Calu3 (cell line): ENCODE measurements at places on chromosomes 4 and X. TPM values are rescaled to one million over a fixed set of nuclear protein-coding genes. Genes with fewer than 3 reads are reported as not detected.

GRCh38 chr4:77110730-77111129 lies 34.9 kb upstream of the CCNI start:
- no peak overlapping the region for H3K4me3 ChIP-seq
- no peaks in the 10 kb centered on the region for H3K4me1 ChIP-seq

GRCh38 chr4:89276296-89276695 lies 31.3 kb downstream of the GPRIN3 start:
- no peak overlapping the region for H3K4me3 ChIP-seq
- no peak for DNase-seq
- H3K36me3 ChIP-seq: peaks cover 15% of the 10 kb centered on the region
- peak overlapping the region; percentile 47 for H3K27ac ChIP-seq
- H3K27me3 ChIP-seq: no peaks in the 10 kb centered on the region
- H3K4me1 ChIP-seq: peaks cover 25% of the 10 kb centered on the region

DNA sequence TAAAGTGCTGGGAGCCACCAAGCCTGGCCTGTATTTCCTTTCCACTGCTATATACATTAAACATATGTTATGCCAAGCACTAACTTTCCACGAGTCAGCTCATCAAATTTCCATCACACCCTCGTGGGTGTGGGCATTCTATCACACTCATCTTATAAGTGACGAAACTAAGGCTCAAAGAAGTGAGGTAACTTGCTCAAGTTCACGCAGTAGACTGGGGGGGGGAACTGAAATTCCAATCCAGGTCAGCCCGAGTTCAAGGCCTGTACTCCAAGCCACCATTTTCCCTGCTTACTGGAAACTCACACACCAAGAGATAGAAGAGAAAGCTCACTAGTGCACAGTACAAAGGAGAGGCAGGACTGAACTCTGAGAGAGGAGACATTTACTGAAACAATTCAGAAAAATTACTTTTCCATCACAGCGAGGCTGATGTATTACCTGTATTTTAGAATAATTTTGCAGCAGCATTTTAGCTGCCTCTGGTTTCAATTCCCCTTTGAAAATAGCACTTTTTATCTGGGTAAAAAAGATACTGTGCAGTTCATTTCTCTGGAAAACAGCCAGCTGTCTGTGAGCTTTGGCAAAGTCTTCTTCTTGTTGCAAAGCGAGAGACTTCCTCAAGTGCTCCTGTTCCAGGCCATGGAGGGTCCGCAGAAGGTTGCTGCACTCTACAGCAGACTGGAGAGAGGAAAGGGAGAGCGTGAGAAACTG lies 76.8 kb downstream of the EVC2 start:
- no peaks in the 10 kb centered on the region for H3K27me3 ChIP-seq
- no peak for DNase-seq
- H3K36me3 ChIP-seq: no peaks in the 10 kb centered on the region
- no peaks in the 10 kb centered on the region for H3K4me1 ChIP-seq
- H3K4me3 ChIP-seq: no peak overlapping the region

GRCh38 chr4:140893939-140894338 lies 137.8 kb upstream of the TBC1D9 start:
- no peak for DNase-seq
- no peak overlapping the region for H3K4me3 ChIP-seq
- H3K27me3 ChIP-seq: peaks cover 47% of the 10 kb centered on the region
- H3K36me3 ChIP-seq: no peaks in the 10 kb centered on the region

DNA sequence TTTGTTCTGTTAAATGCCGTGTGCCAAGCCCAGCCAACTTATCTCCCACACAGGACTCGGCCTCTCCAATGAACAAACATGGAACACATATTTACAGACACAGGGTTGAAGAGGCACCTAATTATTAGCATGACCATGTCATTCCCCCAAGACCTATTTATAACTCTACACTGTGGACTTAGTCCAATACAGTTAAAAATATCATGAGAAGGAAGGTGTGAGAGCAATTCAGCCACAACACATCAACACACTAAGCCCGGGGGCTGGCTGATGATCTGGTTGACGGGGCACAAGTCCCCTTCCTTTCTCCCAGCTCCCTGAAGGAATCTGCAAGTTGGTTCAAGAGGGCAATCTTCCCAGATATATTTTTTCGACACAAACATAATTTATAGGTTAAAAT lies 28.1 kb downstream of the MANBA start:
- no peak overlapping the region for H3K27ac ChIP-seq
- no peaks in the 10 kb centered on the region for H3K36me3 ChIP-seq
- peaks cover 37% of the 10 kb centered on the region for H3K4me1 ChIP-seq
- H3K27me3 ChIP-seq: no peaks in the 10 kb centered on the region
- H3K4me3 ChIP-seq: no peak overlapping the region

GRCh38 chr4:100841911-100842310 lies 324.1 kb upstream of the EMCN start:
- no peaks in the 10 kb centered on the region for H3K36me3 ChIP-seq
- no peak overlapping the region for H3K27ac ChIP-seq
- no peaks in the 10 kb centered on the region for H3K4me1 ChIP-seq
- H3K27me3 ChIP-seq: no peaks in the 10 kb centered on the region

- no peak overlapping the region for H3K27ac ChIP-seq
- H3K4me1 ChIP-seq: no peaks in the 10 kb centered on the region
- no peaks in the 10 kb centered on the region for H3K27me3 ChIP-seq
- DNase-seq: no peak
Measured at GRCh38 chr4:173436771-173437265, 37.9 kb upstream of the SCRG1 start.

GRCh38 chr4:143085224-143085623 lies 99.5 kb upstream of the USP38 start:
- DNase-seq: no peak
- no peaks in the 10 kb centered on the region for H3K27me3 ChIP-seq
- no peak overlapping the region for H3K27ac ChIP-seq
- no peaks in the 10 kb centered on the region for H3K36me3 ChIP-seq

- H3K27ac ChIP-seq: no peak overlapping the region
- no peaks in the 10 kb centered on the region for H3K27me3 ChIP-seq
- no peak overlapping the region for H3K4me3 ChIP-seq
- no peaks in the 10 kb centered on the region for H3K36me3 ChIP-seq
- no peaks in the 10 kb centered on the region for H3K4me1 ChIP-seq
- DNase-seq: no peak
Measured at GRCh38 chr4:24884902-24885301, 27.9 kb downstream of the CCDC149 start.

MND1 gene
- total RNA-seq: 12.6 and 13.1 TPM in 2 replicates

MAGEA8 gene
- not detected in 2 replicates for total RNA-seq

CLDN34 gene
- 0.38 and 0.39 TPM in 2 replicates for total RNA-seq

S100G gene
- total RNA-seq: not detected in 2 replicates

ADH1A gene
- not detected in 2 replicates for total RNA-seq

CTBP1 gene
- 115 and 130 TPM in 2 replicates for total RNA-seq

KLHL8 gene
- 9.9 and 10.0 TPM in 2 replicates for total RNA-seq

IL2 gene
- total RNA-seq: not detected in 2 replicates

PCDH11X gene
- total RNA-seq: not detected in 2 replicates

KIAA1210 gene
- 0.09 TPM in 1 of 2 replicates, not detected in the other for total RNA-seq
